ENCODE measurements at places on chromosomes 5 and 9. TPM values are rescaled to one million over a fixed set of nuclear protein-coding genes. Genes with fewer than 3 reads are reported as not detected.
A peak's percentile ranks its signal among the peaks of the same experiment; 100 is the strongest.

DNA sequence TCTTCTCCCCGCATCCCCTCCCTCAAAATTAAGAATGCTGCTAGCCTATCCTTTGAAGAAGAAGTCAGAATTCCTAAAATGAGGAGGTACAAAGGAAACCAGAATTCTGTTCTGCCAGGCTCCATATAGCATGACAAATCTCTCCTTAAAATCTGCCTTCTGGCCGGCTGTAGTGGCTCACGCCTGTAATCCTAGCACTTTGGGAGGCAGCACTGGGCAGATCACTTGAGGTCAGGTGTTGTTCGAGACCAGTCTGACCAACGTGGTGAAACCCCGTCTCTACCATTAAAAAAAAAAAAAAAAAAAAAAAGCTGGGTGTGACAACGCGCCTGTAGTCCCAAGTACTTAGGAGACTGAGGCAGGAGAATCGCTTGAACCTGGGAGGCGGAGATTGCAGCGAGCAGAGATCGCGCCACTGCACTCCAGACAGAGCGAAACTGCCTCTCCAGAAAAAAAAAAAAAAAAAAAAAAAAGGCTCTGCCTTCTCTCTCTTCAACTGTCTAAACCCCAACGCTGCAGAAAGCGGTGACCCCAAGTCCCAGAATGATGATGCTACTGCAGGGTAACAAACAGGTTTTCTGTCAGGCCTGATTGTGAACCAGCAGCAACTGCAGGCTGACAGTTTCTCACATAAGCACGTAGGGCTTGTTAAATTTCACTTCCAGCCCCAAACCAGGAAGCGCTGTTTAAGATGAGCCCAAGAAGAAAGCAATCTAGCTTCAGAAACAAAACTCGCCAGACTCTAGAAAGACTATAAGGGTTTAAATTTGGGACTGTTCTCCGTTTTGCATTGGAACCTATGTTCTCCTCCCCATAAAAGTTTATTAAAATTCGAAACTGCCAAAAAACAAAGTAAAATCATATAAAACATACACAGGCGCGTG, 963 bp upstream of the CAST start:
- peak; percentile 71 for DNase-seq

Gene PCDHA11
- total RNA-seq, result 0.12 TPM

- DNase-seq, result no peak
These were observed 466.1 kb downstream of the TLR4 start for GRCh38 chr9:118170032-118170955.

Gene AJM1
- 11.5 TPM for total RNA-seq

DNA sequence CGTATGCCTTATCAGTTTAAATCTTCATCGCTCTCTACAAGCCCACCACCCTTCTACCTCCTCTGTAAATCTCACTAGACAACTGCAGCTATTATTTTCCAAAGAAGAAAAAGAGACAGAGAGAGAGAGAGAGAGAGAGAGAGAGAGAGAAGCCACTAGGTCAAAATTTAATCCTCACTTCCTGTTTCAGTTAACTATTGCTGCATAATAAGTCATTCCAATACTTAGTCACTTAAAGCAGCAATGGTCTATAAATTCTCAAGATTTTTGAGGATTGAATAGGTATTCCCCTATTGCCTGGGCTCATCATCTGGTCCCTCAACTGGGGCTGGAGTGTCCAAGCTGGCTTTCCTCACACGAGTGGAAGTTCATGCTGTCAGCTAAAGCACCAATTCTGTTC, 68.8 kb downstream of the ITGA1 start:
- DNase-seq, result no peak

DNA sequence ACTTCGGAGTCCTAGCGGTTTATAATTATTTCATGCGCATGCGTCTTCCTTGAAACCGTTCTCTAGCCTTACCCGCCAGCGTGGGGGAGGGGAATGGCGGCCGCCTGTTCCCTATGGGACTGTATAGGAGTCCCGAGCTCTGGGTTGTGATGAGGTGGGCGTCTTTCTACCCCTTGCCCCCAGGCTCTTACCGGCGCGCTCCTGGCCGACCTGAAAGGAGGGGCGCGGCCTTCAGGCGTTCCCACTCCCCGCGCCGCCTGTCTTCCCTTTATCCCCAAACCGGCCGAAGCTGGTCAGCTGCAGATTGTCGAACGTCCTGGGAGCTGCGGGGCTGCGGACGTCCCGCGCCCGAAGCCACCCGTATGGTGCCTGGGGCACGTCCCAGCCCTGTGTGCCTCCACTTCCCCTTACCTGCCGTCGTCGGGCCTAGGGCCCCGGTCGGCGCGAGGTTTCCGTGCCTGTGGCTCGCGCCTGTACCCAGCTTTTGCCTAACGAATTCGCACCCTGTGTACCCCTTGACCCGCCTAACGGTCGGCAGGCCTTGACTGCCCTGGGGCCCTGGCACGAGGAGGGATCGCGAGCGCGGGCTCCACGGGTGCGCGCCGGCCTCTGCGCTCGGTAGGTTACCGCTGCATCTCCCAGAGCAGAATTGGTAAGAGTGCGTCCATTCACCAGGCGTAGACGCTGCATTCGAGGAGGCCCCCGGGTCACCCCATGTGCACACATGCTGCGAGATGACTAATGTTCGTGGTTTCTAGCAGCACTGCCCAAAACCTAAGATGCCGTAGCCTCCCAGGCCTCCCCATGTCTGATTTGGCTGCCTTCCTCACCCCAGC, 653 bp upstream of the HNRNPH1 start:
- DNase-seq, result no peak

DNA sequence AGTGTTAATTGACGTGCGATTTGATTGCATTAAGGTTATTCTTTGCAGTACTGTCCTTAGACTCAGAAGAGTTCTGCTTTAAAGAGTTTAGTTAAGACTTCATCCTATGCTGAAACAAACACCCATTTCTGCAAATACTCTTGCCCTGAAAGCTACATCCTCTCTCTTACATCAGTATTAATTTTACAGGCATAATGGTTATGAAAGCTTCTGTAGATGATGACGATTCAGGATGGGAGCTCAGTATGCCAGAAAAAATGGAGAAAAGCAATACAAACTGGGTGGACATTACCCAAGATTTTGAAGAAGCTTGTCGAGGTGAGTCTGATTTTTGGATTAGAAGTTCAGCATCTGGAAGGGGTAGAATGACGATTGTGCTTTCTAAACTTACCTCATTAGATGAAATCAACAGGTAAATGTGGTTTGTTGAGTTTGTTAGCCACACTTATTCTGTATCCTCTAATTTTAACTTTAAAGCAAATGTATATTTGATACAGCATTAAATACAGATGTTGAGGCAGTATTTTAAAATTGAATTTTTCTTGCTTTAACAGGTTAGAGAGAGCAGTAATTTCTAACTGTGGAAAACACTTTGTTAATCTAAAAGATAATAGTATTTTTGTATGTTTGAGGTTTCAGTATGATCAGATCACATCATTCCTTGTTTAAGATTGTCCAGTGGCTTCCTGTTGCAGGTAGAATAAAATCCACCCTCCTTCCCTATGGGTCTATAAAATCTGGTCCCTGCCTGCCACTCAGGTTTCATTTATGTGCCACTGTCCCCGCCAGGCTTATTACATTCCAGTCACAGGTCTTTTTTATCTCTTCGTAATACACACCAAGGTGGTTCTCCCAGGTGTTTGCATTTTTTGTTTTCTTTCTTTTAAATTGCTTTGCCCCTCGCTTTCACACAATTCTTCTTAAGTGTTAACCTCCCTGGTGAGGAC, 1.3 kb downstream of the NAA35 start:
- no peak for DNase-seq

GRCh38 chr5:50440651-50441492, at the start of gene EMB:
EMB (minus strand) TSS chr5:50441288; CDS start chr5:50441151, 137 bp downstream.
- peak; percentile 77 for DNase-seq

Gene UTP15
- total RNA-seq, result 9.1 TPM

DNA sequence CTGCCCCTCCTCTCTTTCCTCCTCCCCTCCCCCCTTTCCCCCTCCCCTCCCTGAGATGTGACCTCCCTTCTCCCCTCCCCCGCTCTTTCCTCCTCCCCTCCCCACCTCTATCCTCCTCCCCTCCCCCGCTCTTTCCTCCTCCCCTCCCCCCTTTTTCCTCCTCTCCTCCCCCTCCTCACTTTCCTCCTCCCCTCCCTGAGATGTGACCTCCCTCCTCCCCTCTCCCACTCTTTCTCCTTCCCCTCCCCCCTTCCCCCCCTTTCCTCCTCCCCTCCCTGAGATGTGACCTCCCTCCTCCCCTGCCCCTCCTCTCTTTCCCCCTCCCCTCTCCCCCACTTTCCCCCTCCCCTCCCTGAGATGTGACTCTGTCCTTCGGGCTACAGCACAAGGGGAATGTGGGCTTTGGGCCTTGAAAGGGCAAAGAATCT, 169.8 kb downstream of the COL23A1 start:
- DNase-seq, result no peak

- DNase-seq, result no peak
These were observed 79.2 kb downstream of the DNAH5 start for GRCh38 chr5:13865312-13865711.

GRCh38 chr9:124411514-124412227, 3.6 kb downstream of the PSMB7 start:
- no peak for DNase-seq

DNA sequence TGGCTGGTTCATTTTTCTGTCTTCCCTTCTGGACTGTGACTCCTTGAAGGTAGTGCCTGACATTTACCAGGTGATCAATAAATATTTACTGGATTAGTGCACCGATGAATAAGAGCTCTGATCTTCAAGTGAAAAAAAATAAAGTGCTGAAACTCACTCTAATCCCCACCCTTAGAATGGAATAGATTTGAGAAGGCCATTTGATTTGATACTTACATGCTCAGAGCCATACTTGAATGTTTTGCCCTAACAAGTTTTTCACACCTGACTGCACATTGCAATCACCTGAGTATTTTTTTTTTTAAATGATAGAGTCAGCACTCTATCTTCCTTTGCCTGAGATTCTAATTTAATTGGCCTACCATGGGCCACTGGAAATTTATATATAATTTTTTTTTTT, 105.7 kb downstream of the LRRC70 start:
- no peak for DNase-seq

Gene B4GALT1
- 137 TPM for total RNA-seq

GRCh38 chr5:107806271-107806670, 135.5 kb upstream of the EFNA5 start:
- no peak for DNase-seq

- DNase-seq, result no peak
These were observed 93.5 kb downstream of the FOXD1 start for GRCh38 chr5:73355108-73355507.
